SK-MEL-5 (cell line): ENCODE measurements at places on chromosomes 6 and 20.
A peak's percentile ranks its signal among the peaks of the same experiment; 100 is the strongest.

- DNase-seq = no peak
Measured at GRCh38 chr6:19135706-19136105, 701.5 kb upstream of the ID4 start.

- no peak for DNase-seq
Measured at GRCh38 chr6:15483060-15483459, 179.8 kb downstream of the DTNBP1 start.

- peak; percentile 56 for DNase-seq
Measured at GRCh38 chr6:138278326-138278725, 60.0 kb upstream of the PBOV1 start.

DNA sequence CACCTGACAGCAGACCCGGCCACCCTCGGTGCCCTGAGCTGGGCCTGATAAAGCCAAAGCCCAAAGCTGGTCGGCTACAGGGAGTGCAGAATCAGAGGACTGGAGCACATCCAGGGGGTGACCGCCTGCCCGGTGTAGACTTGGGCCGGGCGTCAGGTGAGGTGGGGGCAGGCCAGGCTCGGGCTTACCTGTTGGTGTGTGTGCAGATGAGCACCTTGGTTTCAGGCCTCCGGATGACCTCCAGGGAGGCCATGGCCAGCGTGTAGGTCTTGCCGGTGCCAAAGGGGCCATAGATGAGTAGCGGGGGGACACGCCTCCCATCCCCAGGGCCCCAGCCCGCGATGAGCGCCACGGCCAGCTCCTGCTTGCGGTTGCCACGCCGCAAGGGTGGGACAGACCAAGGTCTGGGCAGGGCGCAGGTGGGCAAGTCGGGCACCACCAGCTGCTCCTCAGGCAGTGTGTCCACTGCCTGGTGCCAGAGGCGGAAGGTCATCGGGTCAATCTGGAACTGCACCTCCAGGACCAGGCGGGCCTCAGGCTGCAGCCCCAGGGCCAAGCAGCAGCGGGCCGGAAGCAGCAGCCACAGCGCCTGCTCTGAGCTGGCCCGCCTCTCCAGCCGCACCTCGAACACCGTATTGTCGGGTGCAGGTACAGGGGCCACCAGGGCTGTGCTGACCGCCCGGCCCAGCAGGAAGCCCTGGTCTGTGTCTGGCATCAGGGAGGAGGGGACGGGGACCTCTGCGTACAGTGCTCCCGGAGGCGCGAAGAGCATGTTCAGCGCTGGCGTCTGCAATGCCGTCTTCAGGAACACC, 5.7 kb downstream of the HELZ2 start:
- DNase-seq = no peak

GRCh38 chr6:13710552-13711323, 897 bp downstream of the RANBP9 start:
- peak; percentile 40 for DNase-seq

- peak; percentile 56 for DNase-seq
Measured at GRCh38 chr6:160137989-160138835, 16.6 kb downstream of the SLC22A1 start.

GRCh38 chr6:89080281-89081128, at the start of gene PNRC1:
TSS of gene PNRC1 (plus strand) at chr6:89080751. CDS start at chr6:89080895, 144 bp downstream.
- peak; percentile 98 for DNase-seq

- DNase-seq = no peak
Measured at GRCh38 chr20:49313283-49313682, 35.4 kb upstream of the ZNFX1 start.

GRCh38 chr20:51303731-51304670, 238.5 kb downstream of the NFATC2 start:
- no peak for DNase-seq

DNA sequence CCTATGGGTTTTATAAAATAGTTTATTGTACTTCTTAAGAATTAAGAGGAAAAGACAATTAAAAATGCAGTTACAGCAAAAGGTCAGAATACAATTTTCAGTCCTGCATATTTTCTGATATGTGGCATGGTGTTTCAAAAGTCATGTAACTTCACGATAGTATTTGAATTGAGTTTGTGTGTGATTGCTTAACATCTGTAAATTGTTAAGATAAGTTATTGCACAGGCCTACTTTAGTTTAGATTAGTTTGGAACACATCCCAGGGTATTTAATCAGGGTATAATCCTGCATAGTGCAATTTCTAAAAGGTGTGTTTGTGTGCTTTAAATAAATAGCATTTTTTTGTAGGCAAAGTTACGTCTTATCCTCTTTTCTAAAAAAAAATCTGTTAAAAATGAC, 289.6 kb downstream of the RIMS1 start:
- no peak for DNase-seq

GRCh38 chr20:49843770-49844380, 31.2 kb downstream of the SLC9A8 start:
- DNase-seq = no peak

DNA sequence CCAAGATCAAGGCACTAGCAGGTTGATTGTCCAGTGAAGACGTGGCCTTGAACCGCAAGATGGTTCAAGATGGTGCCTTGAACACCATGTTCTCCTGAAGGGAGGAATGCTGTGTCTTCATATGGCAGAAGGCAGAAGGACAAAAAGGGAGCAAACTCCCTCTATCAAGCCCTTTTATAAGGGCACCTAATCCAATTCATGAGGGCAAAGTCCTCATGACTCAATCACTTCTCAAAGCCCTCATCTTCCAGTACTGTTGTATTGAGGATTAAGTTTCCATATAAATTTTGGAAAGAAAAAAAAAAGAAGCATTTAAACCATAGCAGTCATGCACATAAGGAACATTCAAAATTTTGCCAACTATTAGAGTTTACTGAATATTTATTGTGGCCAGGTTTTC, 29.9 kb upstream of the TSPYL1 start:
- DNase-seq = no peak

DNA sequence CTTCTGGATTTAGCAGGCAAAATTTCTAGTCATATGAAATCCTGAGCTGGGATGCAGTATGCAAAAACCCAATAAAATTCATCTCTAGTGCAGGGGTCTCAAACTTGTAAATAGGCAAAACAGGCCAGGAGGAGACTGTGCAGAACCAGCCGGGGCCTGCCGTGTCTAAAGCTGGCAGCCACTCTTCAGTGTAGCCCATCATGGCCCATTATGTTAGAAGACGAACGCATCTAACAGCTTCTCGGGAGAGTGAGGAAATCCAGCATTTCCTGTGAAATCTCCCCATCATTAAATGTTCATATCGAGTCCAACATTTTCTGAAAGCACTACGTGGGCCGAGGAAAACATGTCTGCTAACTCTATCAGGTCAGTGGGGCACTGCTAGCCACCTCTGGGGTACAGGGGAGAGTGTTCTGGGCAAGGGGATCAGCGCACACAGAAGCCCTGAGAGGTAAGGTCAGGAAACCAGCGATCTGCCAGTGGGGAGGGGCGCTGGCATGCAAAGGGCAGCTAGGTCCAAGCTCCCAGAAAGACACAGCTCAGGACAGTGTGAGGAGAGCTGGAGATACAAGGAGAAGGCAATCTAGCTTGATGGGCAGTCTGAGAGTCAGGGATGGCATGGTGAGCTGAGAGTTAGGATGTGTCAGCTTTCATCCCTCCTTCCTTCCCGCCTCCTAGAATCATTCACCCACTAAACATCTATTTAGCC, 144.2 kb downstream of the PREX1 start:
- DNase-seq = no peak
